ENCODE measurements at places on chromosomes 11 and 22. TPM values are rescaled to one million over a fixed set of nuclear protein-coding genes. Genes with fewer than 3 reads are reported as not detected.

The OR8G1 gene
- not detected for total RNA-seq

The BLID gene
- total RNA-seq: not detected

The DEPDC7 gene
- total RNA-seq: 1.6 TPM

The EHF gene
- not detected for total RNA-seq

GRCh38 chr11:43164831-43165230 is 147.0 kb upstream of the API5 start:
- DNase-seq: no peak

DNA sequence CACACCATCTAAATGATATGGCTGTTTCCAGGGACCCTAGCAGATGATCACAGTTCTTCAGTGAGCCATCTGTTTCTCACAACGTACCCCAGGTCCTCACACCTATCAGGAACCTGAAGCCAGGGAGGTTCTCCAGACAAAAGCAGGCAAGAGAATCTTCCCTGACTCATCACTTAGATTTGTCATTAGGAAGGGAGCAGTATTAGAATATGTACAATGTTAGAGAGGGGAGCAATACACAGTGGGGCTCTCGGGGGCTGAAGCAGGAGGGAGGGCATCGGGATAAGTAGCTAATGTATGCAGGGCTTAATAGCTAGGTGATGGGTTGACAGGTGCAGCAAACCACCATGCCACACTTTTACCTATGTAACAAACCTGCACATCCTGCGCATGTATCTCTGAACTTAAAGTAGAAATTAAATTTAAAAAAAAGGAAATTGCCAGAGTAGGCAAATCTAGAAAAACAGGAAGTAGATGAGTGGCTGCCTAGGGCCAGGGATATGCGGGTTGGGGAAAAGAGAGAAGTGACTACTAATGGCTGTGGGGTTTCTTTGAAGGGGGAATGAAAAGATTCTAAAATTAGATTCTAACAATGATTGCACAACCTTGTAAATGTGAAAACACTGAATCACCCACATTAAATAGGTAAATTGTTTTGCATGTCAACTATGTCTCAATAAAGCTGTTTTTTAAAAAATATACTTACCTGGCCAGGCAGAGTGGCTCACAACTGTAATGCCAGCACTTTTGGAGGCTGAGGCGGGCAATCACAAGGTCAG is 14.4 kb downstream of the C22orf42 start:
- DNase-seq: peak; percentile 60

DNA sequence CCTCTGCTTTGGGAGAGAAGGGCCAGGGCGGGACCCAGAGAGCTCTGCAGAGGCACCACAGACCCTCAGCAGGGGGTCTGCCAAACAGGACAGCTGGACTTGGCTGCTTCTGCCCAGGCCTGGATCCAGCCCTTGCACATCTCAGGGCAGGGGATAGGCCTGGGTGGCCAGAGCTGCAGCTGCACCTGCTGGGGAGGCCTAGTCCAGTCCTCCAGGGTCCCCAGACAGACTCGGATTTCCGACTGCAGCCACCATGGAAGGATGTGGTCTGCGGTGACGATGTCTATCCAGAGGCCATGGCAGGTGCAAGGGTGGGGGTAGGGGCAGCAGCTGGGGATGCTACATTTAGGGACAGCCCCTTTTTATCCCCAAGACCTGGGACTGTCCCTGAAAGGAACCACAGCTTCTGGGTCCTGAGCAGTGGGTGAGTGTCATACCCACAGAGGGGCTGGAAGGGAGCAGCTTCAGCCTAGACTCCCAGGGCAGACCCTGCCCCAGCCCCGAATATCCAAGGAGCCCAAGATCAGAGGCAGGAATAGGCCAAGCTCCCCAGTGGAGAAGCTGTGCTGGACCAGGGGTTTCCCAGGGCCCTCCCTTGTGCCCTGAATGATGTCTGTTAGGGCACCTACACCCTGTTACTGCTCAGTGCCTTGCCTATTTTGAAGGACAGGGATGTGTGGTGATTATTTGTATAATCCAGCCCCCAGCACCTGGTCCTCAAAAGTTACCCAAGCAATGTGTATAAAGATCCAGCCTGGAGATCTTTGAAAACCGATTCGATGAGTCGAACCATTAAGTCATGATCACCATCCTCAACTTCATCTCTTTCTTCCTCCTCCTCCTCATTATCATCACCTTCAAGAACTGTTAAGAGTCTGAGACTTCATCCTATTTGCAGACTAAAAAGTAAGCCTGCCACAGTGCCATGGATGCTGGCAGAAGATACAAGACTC is 2.5 kb upstream of the IGLL5 start:
- peak; percentile 97 for DNase-seq

- no peak for DNase-seq
Measured at GRCh38 chr11:79067352-79067679, 373.5 kb downstream of the TENM4 start.

- DNase-seq: no peak
Measured at GRCh38 chr11:103942646-103943045, 93.8 kb upstream of the DDI1 start.
